CD4-positive, CD25-positive, alpha-beta regulatory T cell (primary cell): ENCODE measurements at places on chromosomes 3 and 15. TPM values are rescaled to one million over a fixed set of nuclear protein-coding genes. Genes with fewer than 3 reads are reported as not detected.
A peak's percentile ranks its signal among the peaks of the same experiment; 100 is the strongest.

DNA sequence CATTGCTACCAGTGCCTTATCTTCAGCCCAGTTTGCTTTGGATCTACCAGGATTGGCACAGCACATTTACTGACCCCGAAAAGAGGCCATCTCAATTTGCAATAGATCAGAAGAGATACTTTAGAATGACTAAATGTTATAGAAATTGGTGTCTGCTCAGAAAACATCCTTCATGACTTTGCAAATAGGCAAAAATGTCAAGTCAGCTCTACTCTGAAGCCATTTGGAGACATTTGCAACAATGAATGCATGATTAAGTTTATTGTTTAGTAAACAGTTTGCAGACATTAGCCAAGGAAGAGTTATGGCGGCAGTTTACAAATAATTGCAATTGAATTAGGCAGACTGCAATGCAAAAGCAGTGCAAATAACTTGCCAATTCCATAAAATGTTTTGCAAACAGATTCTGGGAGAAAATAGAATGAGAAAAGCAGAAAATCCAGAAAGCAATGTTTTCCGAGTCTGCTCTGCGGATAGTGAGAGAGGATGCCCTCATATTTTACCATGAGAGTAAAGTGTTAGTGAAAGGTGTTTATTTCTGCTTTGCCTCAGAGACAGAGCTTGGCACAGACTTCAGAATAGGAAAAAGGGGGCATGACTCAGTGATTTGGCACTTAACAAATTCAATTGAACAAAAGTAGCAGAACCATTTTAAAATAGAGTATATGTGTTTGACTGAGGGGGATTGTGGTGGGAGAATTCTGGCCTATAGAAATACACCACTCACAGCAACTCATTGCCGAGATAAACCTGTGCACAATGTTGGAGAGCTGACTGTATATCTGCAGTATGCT, 334.9 kb upstream of the NR2F2 start:
- no peak overlapping the region for H3K4me3 ChIP-seq
- no peaks in the 10 kb centered on the region for H3K36me3 ChIP-seq
- H3K27me3 ChIP-seq, result peaks cover 7% of the 10 kb centered on the region
- no peak overlapping the region for H3K27ac ChIP-seq

DNA sequence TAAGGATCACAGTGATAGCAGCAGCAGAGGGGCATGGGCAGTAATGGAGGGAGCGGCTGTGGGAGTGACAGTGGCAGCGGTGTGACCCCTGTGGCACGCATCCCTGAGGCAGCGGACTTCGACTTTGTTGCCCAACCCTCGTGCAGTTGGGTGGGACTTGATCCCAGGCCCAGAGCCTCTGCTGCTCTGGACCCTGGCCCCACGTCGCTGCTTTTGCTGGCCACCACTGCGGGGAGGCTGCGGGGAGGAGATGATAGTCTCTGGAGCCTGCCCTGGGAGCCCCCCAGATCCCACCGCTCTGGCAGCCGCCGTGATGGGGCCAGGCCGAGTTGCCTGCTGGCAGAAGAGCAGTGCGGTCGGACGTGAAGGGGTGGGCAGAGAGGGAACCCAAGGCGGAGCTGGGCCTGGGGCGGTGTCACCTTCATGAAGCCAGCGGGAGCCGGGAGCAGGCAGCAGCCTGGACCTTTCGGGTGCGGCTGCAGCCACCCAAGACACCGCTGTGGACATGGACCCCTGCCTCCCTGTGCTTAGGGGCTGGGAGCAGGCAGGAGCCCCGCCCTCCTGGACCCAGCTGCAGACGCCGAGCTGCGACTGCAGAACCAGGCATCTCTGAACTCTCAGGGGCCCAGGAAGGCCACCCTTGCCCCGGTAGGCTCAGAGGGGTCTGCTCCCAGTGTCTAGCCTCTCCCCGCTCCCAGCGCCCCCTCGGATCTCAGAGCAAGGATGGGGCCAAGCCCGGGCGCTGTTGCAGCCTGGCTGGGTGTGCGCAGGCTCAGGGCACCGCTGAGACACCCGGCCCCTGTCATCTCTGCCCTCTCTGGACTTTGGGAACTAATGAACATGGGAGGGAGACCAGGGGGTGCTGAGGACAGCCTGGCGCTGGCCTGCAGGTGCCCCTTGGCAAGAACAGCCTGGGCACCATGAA, 38.3 kb downstream of the COMMD2 start:
- DNase-seq, result no peak
- no peaks in the 10 kb centered on the region for H3K36me3 ChIP-seq
- H3K4me1 ChIP-seq, result no peaks in the 10 kb centered on the region
- no peak overlapping the region for H3K4me3 ChIP-seq
- no peaks in the 10 kb centered on the region for H3K27me3 ChIP-seq
- H3K27ac ChIP-seq, result no peak overlapping the region

GRCh38 chr3:112875561-112875960, 28.9 kb upstream of the CD200R1L start:
- no peaks in the 10 kb centered on the region for H3K36me3 ChIP-seq
- no peak for DNase-seq
- H3K4me1 ChIP-seq, result no peaks in the 10 kb centered on the region
- no peaks in the 10 kb centered on the region for H3K27me3 ChIP-seq

DNA sequence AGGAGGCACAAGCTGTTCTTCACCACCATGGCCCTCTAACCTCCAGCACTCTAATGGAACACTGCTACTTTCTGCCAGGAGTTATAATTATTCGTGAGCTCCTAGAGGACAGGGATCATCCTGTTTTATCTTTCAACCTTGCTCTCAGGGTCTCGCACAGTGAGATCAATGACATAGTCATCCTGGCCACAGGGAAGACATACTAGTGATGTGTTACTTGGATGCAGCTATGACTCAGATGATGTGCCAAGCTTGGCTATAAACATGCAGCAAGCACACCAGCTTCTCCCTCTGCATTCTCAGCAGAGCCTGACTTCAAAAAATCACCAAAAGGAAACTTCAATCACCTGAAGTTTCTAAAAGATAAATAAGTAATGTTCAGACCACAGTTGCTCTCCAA, 203.8 kb upstream of the HES1 start:
- H3K4me3 ChIP-seq, result no peak overlapping the region
- DNase-seq, result no peak
- no peaks in the 10 kb centered on the region for H3K36me3 ChIP-seq

DNA sequence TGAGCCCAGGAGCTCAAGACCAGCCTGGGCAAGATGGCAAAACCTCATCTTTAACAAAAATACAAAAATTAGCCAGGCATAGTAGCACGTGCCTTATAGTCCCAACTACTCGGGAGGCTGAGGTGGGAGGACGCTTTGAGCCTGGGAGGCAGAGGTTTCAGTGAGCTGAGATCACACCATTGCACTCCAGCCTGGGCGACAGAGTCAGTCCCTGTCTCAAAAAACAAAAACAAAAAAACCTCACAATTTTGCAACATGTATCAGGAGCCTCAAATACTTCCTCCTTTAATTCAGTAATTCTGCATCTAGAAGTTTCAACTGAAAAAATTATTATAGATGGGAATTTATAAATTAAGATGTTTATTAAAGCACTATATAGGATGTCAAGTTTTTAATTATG, 1.1 kb downstream of the MRPL47 start:
- peak overlapping the region; percentile 10 for H3K27ac ChIP-seq
- DNase-seq, result no peak
- no peaks in the 10 kb centered on the region for H3K27me3 ChIP-seq

GRCh38 chr15:74782259-74783071, 585 bp downstream of the CSK start:
- peak overlapping the region; percentile 85 for H3K4me3 ChIP-seq
- no peaks in the 10 kb centered on the region for H3K36me3 ChIP-seq
- DNase-seq, result peak; percentile 69

DNA sequence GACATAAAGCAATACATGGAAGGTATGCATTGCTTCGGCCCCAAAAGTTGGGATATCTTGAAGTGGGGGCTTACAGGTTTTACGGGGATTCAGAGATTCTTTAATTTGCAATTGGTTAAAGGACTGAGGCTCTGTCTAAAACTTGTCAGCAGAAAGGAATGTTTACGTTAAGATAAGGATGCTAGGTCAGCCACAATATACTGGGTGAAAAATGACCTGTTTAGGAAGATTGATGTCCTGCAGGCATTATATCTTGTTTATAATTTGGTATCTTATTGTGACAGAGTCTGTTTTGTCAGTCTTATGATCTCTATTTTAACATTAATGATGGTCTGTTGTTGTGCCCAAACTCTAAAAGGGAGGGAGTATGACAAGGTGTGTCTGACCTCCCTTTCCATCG, 15.3 kb upstream of the CCNDBP1 start:
- no peak for DNase-seq
- H3K4me1 ChIP-seq, result no peaks in the 10 kb centered on the region
- no peak overlapping the region for H3K27ac ChIP-seq
- no peaks in the 10 kb centered on the region for H3K27me3 ChIP-seq
- no peak overlapping the region for H3K4me3 ChIP-seq
- H3K36me3 ChIP-seq, result peaks cover 61% of the 10 kb centered on the region

DNA sequence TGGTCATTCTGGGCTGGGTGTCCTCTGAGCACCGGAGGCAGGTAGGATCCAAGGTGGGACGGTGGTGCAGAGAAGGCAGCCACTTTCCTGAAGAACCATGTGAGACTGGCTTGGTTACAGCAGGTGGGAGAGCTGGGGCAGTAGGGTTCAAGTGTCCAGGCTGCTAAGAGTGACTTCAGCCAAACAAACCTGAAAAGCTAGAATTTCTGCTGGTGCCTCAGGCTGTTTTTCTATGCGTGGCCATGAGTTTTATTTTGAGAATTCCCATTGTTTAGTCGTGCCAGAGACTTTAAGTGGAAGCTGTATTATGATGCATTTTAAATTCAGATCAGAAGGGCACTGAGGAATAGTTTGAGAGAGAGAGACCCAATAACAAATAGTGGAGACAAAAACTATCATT, 20.1 kb downstream of the USP13 start:
- H3K4me1 ChIP-seq, result no peaks in the 10 kb centered on the region
- no peak for DNase-seq
- no peak overlapping the region for H3K4me3 ChIP-seq
- H3K27me3 ChIP-seq, result no peaks in the 10 kb centered on the region
- H3K27ac ChIP-seq, result no peak overlapping the region

- H3K4me3 ChIP-seq, result no peak overlapping the region
- DNase-seq, result no peak
- no peaks in the 10 kb centered on the region for H3K4me1 ChIP-seq
- no peaks in the 10 kb centered on the region for H3K36me3 ChIP-seq
These were observed 93.2 kb downstream of the TMEM212 start for GRCh38 chr3:171936191-171936841.

GRCh38 chr3:41173926-41174885, 25.1 kb upstream of the CTNNB1 start:
- no peaks in the 10 kb centered on the region for H3K36me3 ChIP-seq
- no peaks in the 10 kb centered on the region for H3K4me1 ChIP-seq
- no peak overlapping the region for H3K27ac ChIP-seq
- no peak overlapping the region for H3K4me3 ChIP-seq
- DNase-seq, result no peak

DNA sequence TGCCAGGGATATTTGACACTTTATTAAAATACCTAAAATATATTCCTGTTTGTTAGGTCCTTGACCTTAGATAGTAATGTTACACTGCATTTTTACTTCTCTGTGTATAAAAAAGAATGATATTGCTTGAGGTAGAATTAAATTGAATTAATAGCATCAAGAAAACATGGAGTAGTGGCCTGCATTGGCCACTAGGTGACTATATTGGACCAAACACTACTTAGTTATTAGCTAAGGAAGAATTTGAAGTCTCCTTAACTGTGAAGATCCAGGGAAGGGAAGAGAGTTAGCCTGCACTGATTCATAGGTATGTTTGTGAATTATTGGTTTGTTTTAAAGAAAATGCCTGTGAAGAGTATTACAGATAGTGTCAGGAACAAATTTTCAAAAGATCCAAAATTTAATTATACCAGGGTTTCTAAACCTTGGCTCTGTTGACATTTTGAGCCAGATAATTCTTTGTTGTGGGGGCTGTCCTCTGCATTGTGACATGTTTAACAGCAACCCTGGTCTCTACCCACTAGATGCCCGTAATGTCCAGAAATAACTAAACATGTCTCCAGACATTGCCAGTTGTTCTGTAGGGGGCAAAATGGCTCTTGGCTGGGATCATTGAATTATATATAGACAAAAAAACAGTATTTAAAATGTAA, 103.6 kb upstream of the THSD4 start:
- no peak overlapping the region for H3K4me3 ChIP-seq
- no peaks in the 10 kb centered on the region for H3K36me3 ChIP-seq
- peaks cover 2% of the 10 kb centered on the region for H3K27me3 ChIP-seq
- no peak for DNase-seq
- no peaks in the 10 kb centered on the region for H3K4me1 ChIP-seq
- H3K27ac ChIP-seq, result no peak overlapping the region

DNA sequence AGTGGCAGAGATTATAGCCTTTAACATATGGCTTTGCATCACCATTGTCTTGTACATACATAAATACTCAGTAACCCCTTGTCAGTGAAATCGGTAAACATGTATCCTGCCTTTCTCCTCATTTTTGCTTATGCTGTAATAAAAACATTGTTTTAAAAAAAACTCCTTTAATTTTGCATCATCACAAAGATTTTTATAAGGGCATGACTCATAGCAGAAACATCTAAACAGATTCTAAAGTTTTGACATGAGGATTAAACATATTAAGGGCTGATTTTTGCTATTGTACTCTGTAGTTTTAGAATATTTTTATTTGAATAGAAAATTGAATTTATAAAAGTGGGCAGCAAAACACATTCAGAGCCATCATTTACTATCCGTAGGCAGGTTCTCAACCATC, 275.9 kb downstream of the ZIC4 start:
- no peaks in the 10 kb centered on the region for H3K27me3 ChIP-seq
- no peaks in the 10 kb centered on the region for H3K4me1 ChIP-seq
- DNase-seq, result no peak
- no peaks in the 10 kb centered on the region for H3K36me3 ChIP-seq

- DNase-seq, result no peak
- H3K36me3 ChIP-seq, result no peaks in the 10 kb centered on the region
- no peaks in the 10 kb centered on the region for H3K4me1 ChIP-seq
- no peak overlapping the region for H3K4me3 ChIP-seq
These were observed 189.8 kb downstream of the SLCO3A1 start for GRCh38 chr15:92043283-92043682.

DNA sequence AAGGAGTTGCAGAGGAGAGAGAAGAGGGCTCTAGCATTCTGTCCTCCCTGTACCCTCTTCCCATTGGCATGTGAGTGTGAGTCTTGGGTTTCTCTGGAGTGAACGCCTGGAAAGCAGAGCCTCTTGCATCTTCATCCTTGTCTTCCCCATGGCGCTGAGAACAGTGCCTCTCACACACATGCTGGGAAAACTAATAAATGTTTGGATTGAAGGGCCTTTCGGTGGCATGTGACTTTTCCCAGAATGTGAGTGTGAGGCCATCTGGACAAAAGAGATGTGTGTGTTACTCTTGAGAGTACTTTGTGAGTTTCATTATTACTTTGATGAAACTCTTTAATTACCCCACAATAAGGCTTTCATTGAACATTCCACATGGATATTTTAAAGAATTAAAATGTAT, 122.3 kb downstream of the MITF start:
- DNase-seq, result no peak
- no peak overlapping the region for H3K4me3 ChIP-seq
- peaks cover 2% of the 10 kb centered on the region for H3K27me3 ChIP-seq

The SERPINI2 gene
- polyA plus RNA-seq, result not detected

The AGBL1 gene
- not detected for polyA plus RNA-seq

The GOLGA6A gene
- not detected for polyA plus RNA-seq

The TGM4 gene
- polyA plus RNA-seq, result not detected

The CCRL2 gene
- 2.2 TPM for polyA plus RNA-seq
